ENCODE measurements at places on chromosomes 5 and 9.
A peak's percentile ranks its signal among the peaks of the same experiment; 100 is the strongest.

DNA sequence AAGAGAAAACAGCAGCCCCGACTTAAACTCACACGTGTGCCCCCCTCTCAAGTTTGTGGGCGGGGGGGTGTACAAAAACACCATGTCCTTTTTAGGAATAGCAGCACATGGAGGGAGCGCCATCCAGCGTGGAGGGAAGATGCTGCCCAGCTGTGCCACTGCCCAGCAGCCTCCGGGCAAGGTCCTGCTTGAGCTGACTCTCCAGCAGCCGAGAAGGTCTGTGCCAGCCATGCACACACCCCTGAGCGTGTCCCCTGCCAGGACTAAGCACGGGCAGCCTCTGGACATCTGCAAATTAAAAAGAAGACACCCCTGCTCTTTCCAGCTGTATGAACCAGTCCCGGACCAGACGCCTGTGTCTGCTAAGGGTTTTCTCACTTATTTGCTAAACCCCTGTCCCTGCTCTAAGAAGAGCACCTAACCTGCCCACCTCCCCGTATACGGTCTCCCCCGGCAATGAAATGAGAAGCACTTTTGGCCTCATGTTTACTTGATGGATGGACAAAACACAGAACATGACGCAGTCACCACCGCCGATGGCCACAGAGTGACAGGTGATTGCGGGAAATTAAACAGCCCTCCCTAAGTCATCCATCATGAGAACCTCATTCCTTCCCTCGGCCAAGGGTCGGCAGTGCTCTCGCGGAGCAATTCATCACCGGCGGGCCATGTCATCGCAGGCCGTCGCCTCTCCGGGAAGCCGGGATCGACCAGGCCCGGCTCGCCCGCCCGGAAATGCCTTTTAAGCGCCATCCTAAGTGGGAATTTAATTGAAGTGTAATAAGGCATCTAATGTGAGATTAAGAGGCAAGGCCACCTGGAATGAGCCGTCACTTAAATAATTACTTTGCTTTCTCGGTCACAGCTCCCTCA lies 96.9 kb downstream of the OLFM1 start:
- no peak overlapping the region for H3K27ac ChIP-seq
- peaks cover 5% of the 10 kb centered on the region for H3K27me3 ChIP-seq
- H3K4me1 ChIP-seq: no peaks in the 10 kb centered on the region
- no peak for DNase-seq
- H3K4me3 ChIP-seq: no peak overlapping the region

GRCh38 chr5:34817558-34818351 lies 21.2 kb upstream of the TTC23L start:
- H3K27ac ChIP-seq: no peak overlapping the region
- H3K27me3 ChIP-seq: no peaks in the 10 kb centered on the region
- H3K4me3 ChIP-seq: no peak overlapping the region
- no peaks in the 10 kb centered on the region for H3K4me1 ChIP-seq
- no peak for DNase-seq

DNA sequence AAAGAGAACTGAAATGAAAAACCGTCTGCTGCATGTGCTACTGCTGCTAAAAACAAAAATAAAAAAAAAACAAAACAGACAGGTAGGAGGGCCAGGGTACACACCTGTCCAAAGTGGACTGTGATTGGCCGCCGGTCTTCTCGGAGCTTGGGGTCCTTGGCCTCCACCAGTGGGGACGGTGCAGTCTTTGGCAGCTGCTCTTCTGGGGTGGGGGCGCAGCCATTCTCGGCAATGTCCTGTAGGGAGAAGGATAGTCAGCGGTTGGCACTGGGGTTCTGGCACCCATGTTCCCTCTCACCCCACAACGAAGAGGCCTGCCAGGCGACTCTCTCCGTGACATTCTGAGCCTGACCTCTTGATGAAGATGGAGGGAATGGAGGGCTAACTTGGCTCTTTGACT lies 84.3 kb downstream of the CRB2 start:
- H3K36me3 ChIP-seq: peaks cover 11% of the 10 kb centered on the region
- no peaks in the 10 kb centered on the region for H3K4me1 ChIP-seq
- no peak for DNase-seq
- H3K4me3 ChIP-seq: no peak overlapping the region
- H3K27ac ChIP-seq: no peak overlapping the region

GRCh38 chr9:97907046-97907445 lies 15.3 kb downstream of the TRMO start:
- H3K4me1 ChIP-seq: peaks cover 65% of the 10 kb centered on the region
- peak overlapping the region; percentile 93 for H3K27ac ChIP-seq
- H3K4me3 ChIP-seq: peak overlapping the region; percentile 72
- no peaks in the 10 kb centered on the region for H3K27me3 ChIP-seq
- peaks cover 57% of the 10 kb centered on the region for H3K36me3 ChIP-seq

DNA sequence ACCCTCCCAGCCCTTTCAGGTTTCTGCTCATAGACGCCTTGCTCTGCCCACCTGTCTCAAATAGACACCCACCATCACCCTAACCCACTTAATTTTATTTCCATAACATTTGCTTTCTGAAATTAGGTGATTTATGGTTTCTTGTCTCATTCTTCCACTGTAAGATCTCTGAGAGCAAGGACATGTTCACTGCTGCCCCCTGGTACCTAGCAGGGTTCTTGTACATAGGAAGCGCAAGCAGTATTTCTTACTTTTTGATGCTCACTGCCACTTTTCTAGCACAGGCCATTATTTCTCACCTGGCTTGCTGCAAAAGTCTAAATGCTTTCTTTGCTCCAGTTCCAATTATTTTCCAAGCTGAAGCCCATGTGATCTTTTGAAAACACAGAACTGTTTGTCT lies 16.8 kb downstream of the C9orf57 start:
- no peak overlapping the region for H3K27ac ChIP-seq
- DNase-seq: no peak
- peaks cover 6% of the 10 kb centered on the region for H3K4me1 ChIP-seq
- peaks cover 35% of the 10 kb centered on the region for H3K27me3 ChIP-seq
- H3K4me3 ChIP-seq: no peak overlapping the region

DNA sequence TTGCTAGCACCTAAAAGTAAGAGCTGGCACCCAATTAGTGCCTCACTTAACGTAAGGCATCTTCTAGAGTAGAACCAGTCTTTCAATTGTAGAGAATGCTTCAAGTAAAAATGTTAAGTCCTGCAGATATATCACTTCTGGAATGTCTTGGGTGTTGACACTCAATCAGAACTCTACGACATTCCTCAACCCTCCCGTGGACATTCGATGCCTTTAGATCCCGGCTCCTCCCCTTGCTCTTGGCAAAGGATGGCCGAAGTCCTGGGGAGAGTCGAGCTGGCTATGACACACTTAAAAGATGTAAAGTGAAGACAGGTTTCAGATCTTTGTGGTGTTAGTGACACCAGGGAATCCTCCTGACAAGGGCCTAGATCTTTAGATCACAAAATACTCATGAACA lies 87.5 kb upstream of the ERCC6L2 start:
- no peak overlapping the region for H3K4me3 ChIP-seq
- no peaks in the 10 kb centered on the region for H3K36me3 ChIP-seq
- H3K4me1 ChIP-seq: peaks cover 2% of the 10 kb centered on the region
- H3K27me3 ChIP-seq: peaks cover 33% of the 10 kb centered on the region

DNA sequence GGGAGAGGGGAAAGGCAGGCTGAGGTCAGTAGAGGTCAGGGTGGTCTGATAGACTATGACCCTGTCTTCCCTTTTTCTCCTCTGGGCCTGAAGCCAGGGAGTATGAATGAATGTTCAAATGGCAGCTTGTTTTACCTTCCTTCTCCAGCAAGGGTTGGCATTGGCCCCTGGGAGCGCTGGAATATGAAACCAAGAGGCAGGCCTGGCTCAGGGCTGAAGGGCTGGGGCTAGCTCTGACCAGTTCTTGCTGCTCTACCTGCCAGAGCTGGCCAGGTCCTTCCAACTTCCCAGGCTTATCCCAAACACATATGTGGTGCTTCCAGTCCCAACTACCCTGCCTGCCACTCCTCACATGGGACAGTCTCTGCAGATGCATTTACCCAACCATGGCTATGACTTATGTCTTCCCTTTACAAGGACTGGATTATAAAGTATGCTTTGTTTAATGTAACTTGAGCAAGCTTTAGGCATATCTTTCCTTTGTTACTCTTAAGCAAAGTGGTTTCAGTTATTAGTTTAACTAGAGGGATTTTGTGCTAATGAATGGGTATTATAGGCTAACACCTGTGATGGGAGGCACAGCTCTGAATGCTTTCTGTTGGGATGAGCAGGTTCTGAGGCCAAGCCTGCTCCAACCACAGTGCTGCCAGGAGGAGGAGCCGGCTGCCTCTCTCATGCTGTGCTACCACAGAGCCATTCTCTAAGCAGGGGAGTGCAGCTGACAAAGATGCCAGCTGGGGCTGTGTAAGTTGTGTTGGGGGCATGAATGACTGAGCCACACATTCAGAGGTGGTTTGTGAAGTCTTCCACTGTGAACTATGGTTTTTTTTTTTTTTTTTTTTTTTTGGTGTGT lies 6.1 kb downstream of the CCNI2 start:
- H3K27me3 ChIP-seq: no peaks in the 10 kb centered on the region
- no peak overlapping the region for H3K4me3 ChIP-seq
- peak overlapping the region; percentile 20 for H3K27ac ChIP-seq
- DNase-seq: no peak

- peaks cover 5% of the 10 kb centered on the region for H3K36me3 ChIP-seq
- no peaks in the 10 kb centered on the region for H3K27me3 ChIP-seq
- peaks cover 3% of the 10 kb centered on the region for H3K4me1 ChIP-seq
- DNase-seq: no peak
Observed at GRCh38 chr5:64794053-64794770, 25.5 kb downstream of the CWC27 start.

- H3K27ac ChIP-seq: no peak overlapping the region
- no peaks in the 10 kb centered on the region for H3K4me1 ChIP-seq
- DNase-seq: no peak
- H3K4me3 ChIP-seq: no peak overlapping the region
- H3K36me3 ChIP-seq: no peaks in the 10 kb centered on the region
- H3K27me3 ChIP-seq: peaks cover 14% of the 10 kb centered on the region
Observed at GRCh38 chr5:68519143-68519542, 303.6 kb downstream of the PIK3R1 start.

DNA sequence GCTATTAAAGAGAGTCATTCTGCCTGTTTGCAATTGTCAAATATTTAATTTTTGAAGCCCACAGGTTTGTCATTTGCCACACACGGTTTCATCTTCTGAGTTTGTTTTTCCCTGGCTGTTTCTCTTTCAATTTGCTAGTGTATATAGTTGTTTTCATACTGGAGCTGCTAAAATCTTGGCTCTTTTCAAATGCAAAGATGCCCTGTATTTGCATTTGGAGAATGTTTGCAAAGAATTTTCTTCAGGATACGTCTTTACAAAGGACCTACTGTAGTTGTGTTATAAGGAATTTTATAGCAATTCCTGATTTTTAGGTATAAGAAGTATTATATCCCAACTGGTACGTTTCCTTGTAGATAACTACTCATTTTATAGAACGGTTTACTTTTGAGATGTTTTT lies 48.0 kb downstream of the IZUMO3 start:
- no peaks in the 10 kb centered on the region for H3K36me3 ChIP-seq
- no peak for DNase-seq
- no peak overlapping the region for H3K4me3 ChIP-seq
- H3K4me1 ChIP-seq: no peaks in the 10 kb centered on the region

GRCh38 chr9:19479874-19480273 lies 71.1 kb downstream of the ACER2 start:
- no peak for DNase-seq
- peaks cover 66% of the 10 kb centered on the region for H3K27me3 ChIP-seq
- H3K4me1 ChIP-seq: no peaks in the 10 kb centered on the region
- H3K4me3 ChIP-seq: no peak overlapping the region
